ENCODE measurements at places on chromosomes 1 and 21.

- no peak for DNase-seq
Measured at GRCh38 chr1:182198006-182198605, 136.6 kb upstream of the ZNF648 start.

DNA sequence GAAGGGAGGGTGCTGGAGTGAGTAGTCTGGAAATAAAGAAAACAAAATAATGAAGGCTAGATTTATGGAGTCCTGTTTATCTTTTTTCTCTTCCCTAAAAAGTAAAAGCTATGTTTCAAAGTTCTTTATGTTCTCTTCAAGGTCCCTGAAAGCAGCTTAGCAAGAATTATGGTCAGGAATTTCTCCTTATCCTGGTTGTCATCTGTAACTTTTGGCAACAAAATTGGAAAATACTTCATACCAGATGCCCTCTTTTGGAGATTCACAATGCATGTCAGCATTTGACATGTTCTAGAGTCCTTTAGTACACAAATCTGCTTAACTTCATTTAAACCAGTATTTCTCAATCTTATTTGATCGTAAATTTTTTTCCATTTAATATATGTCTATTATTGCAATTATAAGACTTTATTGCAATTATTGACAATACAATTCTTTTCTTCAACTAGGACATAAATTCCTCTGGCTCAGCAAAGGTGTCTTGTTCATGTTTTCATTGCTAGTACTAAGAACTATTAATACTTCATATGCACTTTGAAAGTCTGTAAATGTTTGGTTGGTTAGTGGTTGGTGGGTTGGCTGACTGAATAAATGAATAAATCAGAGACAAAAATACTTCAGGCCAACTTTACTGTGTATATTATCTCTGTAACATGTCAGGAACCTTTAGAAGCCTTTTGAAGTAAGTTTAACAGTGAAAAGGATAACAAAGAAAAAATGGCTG lies 101.5 kb downstream of the ATP1B1 start:
- no peak for DNase-seq

DNA sequence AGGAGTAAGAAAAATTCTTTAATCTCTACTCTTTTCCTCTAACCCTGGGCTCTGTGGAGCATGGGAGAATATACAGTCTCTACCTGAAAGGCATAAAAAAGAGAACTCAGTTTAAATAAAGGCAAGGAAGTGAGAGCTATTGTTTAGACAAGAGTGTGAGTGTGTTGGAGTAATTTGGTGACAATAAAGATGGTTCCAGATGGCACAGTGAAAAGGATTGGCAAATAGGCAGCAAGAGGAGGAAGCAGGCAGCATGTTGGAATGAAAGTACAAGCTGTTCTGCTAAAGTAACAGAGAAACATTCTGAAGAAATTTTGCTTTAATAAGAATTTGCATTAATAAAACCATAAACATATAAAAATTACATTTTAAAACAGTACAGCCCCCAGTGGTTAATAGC lies 163.4 kb downstream of the DNM3 start:
- no peak for DNase-seq

DNA sequence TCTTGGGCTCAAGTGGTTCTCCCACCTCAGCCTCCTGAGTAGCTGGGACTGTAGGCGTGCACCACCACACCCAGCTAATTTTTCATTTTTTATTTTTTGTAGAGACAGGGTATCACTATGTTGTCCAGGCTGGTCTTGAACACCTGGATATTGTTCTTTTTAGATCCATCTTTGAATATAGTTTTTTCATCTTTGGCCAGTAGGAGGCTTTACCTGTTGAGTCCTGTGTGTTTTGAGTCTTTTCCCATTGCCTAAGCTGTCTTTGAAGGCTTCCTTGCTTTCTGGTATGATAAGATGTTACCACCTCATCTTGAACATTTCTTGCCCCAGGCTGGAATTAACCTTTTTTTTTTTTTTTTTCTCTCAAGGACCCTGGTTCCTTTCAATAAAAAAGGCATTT lies 387.8 kb upstream of the RUNX1 start:
- DNase-seq = peak; percentile 2

DNA sequence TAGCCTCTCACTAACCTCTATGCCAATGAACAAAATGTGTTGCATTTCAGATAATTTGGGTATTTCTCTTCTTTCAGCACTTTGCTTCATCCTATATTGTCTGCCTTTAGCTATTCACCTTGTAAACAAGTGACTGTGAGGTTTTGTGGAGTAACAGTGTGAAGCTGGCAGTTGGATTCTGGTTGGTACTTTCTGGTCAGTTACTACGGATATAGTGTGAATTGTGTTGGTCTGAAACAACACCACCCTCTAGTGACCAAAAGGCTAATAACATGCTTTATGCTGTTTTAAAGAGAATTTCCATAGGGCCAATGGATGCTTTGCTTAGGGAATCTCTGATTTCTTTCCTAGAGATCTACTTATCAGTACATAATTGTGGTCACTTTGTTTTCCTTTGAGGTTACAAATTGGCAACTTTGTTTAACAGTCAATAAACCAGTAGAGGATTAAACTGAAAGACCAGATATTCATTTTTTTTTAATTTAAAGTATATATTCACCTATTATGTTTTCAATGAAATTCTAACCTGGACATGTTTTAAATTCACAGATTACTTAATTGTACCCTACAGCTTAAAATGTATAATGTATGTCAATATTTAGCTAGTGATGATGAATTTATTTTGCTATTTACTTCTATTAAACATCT lies 2.5 kb upstream of the PTGER3 start:
- DNase-seq = peak; percentile 77

DNA sequence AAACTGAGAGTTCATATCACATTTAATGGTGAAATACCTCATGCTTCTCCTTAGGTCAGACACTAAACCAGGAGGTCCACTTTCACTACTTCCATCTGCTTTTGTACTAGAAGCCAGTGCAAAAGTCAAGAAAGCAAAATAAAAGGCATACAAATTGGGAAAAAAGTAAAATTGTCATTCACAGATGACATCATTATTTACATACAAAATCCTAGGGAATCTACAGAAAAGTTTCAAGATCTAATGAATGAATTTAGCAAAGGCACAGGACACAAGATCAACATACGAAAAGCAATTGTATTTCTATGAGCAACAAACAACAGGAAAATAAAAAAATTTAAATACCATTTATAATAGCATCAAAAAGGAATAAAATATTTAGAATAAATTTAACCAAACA lies 41.5 kb downstream of the LYST start:
- no peak for DNase-seq

GRCh38 chr1:151729157-151729965 lies 8.0 kb downstream of the RIIAD1 start:
- peak; percentile 88 for DNase-seq

DNA sequence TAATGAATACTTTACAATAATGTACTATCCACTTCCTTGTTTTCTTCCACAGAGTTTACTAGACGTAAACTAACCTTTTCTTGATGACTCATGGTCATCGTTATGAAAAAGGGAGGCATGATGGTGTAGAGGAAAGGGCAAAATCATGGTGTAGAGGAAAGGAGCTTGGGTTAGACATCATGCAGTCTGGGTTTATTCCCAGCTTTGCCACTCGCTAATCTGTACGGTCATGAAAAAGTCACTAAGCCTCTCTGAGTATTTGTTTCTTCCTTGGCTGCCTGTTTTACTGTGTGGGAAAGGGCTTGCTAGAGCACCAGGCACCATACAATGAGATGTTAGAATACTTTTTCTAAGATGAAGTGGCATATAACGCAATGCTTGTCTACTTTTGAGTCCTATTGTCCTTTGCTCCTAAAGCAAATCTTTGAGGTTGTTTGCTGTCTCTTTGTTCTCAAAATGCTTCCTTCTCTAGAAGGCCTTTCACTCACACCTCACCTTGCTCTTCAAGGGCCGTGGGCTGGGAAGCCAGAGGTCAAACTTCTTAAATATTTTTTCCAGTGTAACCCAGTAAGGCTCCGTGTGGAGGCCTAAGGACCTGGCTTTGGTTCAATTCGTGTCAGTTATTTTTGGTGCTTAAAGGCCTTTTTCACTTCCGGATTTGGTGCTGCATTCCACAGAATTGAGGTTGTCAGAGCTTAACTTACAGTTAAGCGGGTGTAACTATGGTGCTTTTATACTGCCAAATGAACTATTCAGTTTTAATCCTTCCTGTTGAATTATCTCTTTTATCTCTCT lies 9.9 kb upstream of the ETV3 start:
- DNase-seq = peak; percentile 30

GRCh38 chr1:112529301-112529700 lies 20.5 kb downstream of the WNT2B start:
- DNase-seq = no peak

GRCh38 chr1:39922251-39922688 lies 20.6 kb upstream of the MYCL start:
- DNase-seq = no peak

DNA sequence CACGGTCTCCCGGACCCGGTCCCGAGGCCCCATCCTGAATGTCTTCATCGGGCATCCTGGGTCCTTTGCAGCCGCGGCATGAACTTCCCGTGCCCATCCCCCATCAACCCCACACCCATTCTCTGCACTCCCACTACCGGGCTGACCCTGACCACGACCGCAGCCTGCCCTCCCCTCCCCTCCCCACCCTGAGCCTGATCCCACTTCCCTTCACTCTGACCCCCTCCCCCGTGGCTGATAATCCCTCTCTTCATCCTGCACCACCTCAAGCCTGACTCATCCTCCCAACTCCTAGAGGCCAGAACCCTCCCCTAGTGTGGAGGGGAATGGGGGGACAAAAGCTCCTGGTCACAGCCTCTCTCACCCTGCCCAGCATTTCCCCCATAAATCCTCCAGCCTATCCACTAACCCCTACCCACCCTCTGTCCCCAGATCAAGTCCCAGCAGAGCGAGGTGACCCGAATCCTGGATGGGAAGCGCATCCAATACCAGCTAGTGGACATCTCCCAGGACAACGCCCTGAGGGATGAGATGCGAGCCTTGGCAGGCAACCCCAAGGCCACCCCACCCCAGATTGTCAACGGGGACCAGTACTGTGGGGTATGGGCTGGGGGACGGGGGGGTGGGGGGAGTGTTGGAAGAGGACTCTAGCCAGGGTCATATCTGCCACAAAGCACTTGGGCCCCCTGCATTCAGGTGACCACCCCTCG lies 602 bp downstream of the SH3BGRL3 start:
- no peak for DNase-seq

DNA sequence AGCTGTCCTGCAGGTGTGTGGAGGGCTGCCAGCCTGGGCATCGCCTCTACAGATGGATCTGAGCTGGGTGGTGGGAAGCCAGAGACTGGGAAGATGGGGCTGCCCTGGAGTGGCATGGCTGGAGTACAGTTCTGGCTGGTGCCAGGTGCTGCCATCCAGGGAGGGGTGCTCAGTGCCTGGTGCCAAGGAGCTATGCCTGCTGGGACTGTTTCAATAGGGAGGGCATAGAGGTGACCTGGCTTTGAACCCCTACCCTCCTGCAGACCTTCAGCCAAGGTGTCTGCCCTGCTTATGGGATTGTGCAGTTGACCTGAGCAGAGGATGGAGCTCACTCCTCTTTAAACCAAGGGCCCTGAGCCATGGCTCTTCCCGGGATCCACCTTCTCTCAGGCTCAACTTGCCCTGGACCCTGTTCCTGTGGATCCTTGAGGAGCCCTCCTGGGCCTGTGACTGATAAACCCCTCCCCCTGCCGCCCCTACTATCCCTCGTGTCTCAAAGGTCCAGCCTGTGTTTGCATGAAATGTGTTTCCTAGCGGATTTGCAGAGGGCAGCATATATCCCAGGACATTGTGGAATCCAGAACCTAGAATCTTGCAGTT lies 48.7 kb downstream of the PTPRU start:
- no peak for DNase-seq

- DNase-seq = no peak
Measured at GRCh38 chr1:33039840-33040239, 3.2 kb upstream of the AK2 start.

DNA sequence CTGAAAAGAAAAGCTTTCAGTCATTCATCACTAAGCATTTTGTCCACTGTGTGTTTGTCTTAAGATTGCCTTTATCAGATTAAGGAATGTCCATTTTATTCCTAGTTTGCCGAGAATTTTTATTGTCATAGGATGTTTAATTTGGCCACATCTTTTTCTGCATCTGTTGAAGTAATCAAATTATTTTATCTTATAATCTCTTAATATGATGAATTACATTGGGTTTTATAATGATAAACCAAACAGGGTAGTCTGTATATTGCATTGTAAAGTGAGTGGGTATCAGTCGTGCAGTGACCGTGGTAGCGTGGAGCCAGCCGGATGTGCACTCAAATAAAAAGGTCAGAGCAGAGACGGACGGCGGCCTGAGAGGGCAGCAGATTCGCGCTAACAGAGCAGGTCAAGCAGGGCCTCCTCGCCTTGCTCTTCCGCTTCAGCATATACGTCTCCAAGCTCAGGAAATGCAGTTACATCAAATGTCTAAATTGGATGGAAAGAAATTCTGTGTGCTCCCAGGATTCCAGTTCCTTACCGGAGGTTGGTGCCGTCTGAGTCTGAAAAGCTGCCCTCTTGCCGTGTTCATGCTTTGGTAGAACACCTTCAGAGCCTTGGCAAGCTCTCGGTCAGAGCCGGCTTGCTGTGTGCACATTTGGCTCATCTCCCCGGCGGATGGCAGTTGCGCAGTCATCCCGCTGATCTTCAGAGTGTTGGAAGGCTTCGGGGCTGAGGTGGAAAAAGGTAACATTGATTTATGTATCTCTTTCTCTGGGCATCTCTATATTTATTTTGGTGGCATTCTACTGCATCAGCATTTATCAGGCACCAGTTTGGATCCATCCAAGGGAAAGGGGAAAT lies 51.5 kb downstream of the SCCPDH start:
- no peak for DNase-seq

DNA sequence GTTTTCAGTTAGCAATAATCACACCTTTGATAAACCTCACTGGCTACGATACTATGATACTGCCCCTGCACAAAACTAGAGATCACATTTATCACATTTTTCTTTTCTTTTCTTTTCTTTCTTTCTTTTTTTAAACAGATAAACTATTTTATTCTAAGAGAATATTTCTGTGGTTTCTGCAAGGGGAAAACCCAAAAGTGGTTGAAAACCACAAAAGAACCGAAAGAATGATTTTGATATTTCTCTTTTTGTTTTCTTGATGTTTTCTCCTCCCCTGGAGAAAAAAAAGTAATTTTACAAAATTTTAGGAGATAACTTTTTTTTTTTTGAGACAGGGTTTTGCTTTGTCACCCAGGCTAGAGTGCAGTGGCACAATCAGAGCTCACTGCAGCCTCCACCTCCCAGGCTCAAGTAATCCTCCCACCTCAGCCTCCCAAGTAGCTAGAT lies 18.4 kb upstream of the FRRS1 start:
- DNase-seq = no peak

DNA sequence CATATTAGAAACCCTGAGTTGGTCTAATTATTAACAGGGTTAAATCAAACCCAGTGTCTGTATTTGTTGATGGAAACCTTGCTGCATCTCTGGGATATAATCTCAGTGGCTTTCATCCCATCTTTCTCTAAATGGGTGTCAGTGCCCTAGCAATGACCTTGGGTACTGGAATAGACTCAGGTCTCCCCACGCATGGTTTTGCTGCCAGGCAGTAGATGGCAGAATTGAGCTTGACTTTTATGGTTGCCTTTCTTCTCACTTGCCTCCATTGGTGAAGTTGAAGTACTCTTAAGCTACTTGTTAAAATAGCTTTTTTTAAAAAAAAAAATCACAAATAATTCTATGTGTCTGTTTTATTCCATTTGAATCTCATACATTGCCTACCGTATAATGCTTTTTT lies 81.8 kb upstream of the HMCN1 start:
- DNase-seq = no peak

- peak; percentile 31 for DNase-seq
Measured at GRCh38 chr1:94883691-94884090, 43.2 kb downstream of the CNN3 start.
